ENCODE measurements at places on chromosomes 3 and 15.

DNA sequence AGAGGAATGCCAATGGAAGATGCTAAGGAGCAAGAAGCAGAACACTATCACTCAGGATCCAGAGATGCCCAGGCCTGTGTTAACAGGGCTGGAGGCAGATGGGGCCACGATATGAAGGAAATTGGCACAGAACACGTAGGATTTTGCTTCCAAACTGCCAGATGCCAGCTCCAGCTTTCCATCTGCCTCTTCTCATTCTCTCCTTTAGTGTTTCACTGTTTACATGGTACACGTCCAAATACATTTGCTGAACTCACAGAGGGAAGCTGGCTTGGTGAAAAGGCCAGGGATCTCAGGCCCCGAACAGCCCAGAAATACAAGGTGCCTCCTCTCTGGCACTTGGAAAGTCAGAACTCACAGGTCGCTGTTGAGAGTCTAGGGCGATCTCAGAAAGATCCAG lies 187.0 kb downstream of the NTRK3 start:
- DNase-seq: no peak

- no peak for DNase-seq
Measured at GRCh38 chr3:121072133-121072532, 164.1 kb downstream of the STXBP5L start.

DNA sequence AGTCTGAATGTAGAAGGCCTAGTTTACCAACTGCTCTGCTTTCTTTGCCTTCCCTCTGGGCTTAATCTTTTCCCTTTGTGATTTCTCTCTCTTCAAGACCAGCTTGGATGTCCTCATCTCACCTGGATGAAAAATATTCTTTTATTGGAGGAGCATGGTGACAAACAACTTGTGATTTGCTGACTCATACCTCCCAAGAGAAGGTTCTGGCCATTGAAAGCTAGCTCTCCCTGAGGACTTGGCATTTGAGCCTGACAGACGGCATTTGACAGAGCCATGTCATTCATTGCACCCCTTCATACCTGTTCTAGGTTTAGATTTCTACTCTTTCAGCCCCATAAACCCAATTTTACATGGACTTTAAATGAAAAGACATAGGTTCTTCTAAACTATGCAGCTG lies 33.3 kb downstream of the ATG7 start:
- DNase-seq: no peak

- DNase-seq: no peak
Measured at GRCh38 chr3:113269661-113270060, 58.3 kb downstream of the BOC start.

DNA sequence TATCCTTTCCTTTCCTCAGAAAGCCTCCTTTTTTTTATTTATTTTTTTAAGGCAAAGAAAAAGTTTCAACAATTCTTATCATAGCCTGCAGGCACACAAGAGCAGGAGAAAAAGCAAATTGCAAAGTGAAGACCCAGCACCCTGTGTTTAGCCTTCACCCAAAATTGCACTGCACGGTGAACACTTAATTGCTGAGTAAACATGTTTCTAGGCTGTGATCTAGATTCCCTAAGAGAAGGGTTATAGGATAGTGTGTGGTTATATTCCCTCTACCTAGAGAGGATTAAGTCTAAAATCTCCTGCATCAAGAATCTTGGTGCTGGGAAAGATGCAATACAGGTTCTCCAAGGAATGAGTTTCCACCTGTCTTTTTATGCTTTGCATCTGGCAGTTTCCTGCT lies 70.2 kb upstream of the BFSP2 start:
- no peak for DNase-seq

GRCh38 chr15:91254766-91255165 lies 154.7 kb downstream of the SV2B start:
- DNase-seq: peak; percentile 17

DNA sequence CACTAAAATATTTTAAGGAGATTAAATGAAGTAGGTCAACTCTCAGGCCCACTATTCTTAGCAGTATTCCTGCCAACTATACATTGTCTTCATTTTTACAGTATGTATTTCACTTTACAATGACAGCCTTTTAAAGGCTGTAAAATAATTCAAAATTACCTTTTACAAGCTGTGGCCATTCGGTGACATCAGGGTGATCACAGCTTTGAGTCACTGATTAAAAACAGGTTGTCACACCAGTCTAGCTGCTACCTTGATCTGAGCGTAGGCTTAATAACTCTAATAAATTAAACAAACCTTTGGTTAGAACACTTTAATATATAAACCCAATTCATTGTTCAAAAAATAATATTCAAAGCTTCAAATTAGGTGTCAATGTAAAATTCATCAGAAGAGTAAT lies 29.9 kb downstream of the UBE3A start:
- no peak for DNase-seq

- DNase-seq: peak; percentile 24
Measured at GRCh38 chr3:187770224-187770623, 25.0 kb upstream of the BCL6 start.

DNA sequence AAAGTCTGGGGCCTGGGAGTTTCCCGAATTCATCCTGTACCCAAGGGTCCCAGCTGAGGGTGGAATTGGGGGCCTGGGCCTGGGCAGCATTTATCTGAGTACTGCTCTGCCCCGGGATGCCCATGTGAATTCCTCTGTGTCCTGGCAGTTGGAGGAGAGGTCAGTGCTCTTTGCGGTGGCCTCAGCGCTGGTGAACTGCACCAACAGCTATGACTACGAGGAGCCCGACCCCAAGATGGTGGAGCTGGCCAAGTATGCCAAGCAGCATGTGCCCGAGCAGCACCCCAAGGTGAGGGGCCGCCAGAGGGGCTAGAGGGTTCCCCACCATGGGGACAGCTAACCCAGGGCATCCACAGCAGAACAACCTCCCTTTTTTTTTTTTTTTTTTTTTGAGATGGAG lies 6.2 kb upstream of the RCCD1 start:
- no peak for DNase-seq

DNA sequence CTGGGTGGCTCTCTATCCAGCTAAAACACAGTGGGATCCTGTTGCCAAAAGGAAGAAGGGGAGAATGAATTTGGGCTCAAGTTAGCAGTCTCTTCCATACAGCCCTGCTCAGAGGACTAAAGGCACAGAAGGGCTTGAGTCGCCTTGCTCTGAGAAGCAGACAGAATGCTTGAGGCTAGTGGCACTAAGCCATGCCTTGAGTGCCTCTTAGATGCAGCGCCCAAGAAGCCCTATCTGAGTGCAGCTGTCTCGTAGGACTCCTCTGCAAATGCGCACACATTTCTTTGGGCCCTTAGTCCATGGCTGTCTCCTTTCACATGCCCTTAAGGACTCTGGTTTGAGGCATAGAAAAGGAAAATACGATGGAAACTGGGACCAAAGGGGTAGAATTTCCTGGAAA lies 211.3 kb upstream of the CHRM5 start:
- no peak for DNase-seq

DNA sequence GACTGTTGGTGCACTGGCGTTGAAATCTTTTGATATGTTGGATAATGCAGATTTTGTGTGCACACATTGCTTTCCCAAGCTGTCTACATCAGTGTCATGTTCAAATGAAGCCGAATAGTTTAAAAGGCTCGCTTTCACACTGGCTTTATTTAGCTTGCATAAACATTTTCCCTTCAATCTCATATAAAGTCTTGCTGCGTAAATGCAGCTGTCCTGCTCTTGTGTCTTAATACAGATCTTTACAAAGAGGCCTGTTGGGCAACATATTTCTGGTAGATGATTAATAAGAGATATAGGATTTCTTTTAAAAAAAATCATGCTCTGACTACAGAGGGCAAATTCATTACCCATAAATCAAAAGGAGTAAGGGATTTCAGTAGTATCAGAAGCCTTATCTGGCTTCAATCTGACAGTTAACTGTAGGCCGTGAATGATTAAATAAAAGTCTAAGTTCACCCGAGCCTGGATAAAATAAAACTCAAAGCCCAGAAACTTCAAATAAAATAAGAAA lies 937.2 kb downstream of the FHIT start:
- DNase-seq: no peak

DNA sequence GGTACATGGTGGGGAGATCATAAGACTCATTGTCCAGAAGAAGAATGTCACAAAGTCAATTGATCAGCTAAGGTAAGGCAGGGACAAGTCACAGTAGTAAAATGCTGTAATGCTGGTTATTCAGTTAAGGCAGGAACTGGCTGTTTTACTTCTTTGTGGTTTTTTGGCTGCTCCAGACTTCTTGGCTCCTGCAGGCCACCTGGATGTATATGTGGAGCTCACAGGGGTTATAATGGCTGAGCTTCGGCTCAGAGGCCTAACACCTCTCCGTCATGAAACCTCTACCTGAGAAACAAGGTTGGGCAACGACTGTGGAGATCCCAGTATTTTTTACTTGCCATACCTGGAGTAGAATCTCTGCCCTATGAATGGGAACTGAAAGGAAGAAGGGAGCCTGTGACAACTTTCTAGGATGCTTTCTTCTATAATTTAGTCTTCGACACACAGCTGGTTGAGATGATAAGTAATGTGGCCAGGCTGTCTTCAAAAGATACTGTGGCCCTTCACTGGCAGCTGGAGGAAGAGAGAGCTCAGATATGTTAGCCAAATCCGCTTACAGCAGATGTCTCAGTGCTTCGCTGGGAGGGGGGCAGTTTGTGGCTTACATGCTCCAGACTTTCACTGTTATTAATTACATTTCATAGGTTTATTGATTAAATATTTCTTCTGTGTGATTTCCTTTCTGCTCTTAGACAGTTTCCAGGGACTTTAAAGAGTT lies 887.8 kb downstream of the IGSF11 start:
- DNase-seq: no peak

GRCh38 chr15:99442252-99442897 lies 123.4 kb upstream of the MEF2A start:
- no peak for DNase-seq

- no peak for DNase-seq
Measured at GRCh38 chr3:148227534-148227933, 470.2 kb upstream of the AGTR1 start.

- DNase-seq: no peak
Measured at GRCh38 chr3:53168175-53168923, 7.3 kb downstream of the PRKCD start.

GRCh38 chr3:29186982-29187725 lies 93.7 kb upstream of the RBMS3 start:
- no peak for DNase-seq

GRCh38 chr3:37144806-37145205 lies 29.6 kb downstream of the LRRFIP2 start:
- no peak for DNase-seq

GRCh38 chr3:12541625-12542024 lies 3.7 kb downstream of the MKRN2OS start:
- DNase-seq: peak; percentile 36

DNA sequence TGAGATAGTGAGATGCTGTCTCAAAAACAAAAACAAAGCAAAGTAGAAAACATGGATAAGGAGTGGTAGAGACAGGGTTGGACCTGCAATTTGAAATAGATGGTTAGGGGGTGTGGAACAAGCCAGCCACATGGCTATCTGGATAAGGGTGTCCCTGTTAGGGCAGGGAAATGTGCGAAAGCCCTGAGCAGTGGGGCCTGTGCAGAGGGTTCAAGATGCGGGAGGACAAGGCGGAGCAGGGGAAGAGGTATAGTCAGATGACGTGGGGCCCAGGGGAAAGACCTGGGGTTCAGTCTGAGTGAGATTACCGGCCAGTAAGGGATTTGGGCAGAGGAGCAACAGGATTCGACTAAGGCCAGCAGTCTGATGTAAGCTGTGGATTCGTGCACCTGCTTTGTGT lies 18.4 kb upstream of the NR2E3 start:
- no peak for DNase-seq

- no peak for DNase-seq
Measured at GRCh38 chr15:77499087-77499760, 78.5 kb downstream of the HMG20A start.

DNA sequence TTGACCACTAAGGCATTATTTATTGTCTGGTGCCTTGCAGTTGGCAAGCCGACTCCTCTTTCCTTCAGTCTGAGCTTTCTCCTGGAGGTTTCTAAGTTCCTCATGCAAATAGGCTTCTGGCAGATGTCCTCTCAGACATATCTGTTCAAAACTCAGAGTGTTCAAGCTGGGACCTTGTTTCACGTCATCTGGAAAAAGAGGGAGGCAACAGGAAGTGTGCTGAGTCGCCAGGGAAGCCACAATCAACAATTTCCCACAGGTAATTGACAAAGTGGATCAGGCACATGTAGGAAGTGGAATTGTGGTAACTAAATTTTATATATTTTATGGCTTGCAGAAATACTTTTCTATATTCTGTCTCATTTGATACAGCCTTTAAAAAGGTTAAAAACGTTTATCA lies 14.6 kb downstream of the SCG5 start:
- no peak for DNase-seq
